Stimulated activated CD8-positive, alpha-beta memory T cell treated with anti-CD3 and anti-CD28 coated beads, Interleukin-7, amount 100 ng/mL, for 1 hour (primary cell): ENCODE measurements at places on chromosomes 3 and 15.

DNA sequence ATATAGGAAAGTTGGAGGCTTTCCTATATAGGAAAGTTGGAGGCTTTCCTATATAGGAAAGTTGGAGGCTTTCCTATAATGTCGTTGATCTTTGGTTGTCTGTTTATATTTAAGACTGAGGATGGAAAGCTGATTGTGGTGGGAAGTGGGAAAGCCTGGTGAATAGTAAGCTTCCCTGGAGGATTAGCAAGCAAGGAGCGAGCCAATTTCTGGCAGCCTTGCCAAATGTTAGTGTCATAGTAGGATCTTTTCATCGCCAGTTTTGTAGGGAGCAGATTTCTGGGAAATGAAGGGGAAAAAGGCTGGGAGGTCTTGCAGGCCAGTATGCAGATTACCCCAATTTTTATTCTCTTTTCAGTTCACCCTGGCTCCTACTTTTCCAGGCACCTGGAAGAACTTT is 39.9 kb upstream of the CCNL1 start:
- no peak for DNase-seq

DNA sequence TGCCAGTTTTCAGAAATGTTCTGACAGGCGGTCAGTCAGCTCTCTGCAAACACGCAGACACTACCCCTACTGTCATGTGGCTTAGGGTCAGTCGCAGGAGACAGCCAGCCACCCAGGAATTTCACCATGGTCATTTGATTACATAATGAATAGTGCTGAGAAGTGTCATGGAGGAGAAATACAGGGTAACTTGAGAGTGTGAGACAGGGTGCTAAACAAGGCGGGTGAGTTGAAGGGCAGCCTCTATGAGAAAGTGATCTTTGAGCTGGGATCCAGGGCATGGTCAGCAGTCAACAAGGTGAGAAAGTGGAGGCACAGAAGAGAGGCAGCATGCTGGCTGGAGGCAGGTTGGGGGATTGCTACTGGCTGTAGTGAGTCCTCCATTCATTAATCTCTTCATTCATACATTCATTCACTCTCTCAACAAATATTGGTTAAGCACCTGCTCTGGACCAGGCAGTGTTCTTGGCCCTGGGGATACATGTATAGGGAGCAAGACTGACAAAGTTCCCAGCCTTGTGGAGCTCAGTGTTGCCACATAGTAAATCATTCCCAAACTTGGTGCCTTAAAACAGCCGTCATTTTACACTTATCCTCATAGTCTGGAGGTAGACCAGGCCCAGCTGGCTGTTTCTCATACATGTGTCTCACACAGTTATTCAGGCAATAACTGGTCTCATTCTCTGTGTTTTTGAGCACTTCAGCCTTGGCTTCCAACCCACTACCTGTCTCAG is 14.8 kb downstream of the PXYLP1 start:
- DNase-seq = no peak

GRCh38 chr15:73005446-73005845 is 46.8 kb upstream of the NEO1 start:
- DNase-seq = no peak

- DNase-seq = no peak
Observed at GRCh38 chr3:105414841-105415240, 48.1 kb downstream of the ALCAM start.

DNA sequence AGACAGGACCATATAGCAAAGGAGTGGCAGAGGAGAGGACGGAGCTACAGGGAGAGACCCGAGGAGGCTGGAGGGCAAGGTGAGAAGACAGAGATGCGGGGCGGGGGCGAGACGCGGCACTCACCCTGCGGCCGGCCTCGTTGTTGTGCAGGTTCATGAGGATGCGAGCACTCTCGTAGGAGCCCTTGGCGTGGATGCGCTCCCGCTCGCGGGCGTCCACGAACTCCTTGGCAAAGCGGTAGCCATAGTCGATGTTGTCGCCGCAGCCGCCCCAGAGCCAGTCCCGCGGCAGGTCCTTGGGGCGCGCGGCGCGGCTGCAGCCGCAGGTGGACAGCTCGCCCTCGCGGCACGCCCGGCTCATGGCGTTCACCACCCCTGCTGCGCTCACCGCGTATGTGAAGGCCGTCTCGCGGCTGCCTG is 12.9 kb downstream of the WNT5A start:
- no peak for DNase-seq
